ENCODE measurements at places on chromosomes 5 and 9.

DNA sequence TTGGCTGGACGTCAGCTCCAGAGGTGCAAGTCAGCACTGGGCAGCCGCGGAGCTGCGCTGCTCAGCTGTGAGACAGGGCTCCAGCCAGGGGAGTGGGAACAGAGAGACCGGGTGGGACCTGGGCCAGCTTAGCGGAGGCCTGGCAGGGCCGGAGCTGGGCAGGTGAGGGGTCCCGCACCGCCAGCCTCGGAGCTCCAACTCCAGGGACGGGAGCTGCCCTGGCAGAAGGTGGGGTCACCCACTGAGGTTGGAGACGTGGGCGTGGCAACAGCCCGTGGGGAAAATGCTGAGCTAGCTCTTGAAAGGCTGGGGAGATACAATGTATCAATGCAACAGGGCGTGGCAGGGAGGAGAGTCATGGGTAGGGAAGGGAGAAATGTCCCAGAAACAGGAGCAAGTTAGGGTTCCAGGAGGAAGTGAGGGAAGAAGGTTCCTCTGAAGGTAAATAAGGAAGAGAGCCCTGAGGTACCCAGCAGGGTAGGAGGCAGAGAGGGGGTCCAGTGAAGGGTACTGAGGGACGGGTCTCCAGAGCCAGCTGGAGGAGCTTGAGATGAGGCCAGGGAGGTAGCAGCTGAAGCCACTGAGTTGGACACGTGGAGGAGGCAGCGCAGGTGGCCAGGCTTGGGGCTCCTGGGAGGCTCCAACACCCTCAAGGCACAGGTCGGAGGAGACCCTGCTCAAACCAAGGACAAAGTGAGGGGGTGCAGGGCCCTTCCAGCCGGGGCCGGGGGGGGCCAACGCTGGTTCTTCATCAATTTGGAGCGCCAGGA lies 736 bp upstream of the NKD2 start:
- DNase-seq = no peak

- DNase-seq = no peak
These were observed 930.5 kb downstream of the TLE4 start for GRCh38 chr9:80502306-80502705.

GRCh38 chr5:53087621-53088121 lies 21.9 kb downstream of the MOCS2 start:
- DNase-seq = no peak

DNA sequence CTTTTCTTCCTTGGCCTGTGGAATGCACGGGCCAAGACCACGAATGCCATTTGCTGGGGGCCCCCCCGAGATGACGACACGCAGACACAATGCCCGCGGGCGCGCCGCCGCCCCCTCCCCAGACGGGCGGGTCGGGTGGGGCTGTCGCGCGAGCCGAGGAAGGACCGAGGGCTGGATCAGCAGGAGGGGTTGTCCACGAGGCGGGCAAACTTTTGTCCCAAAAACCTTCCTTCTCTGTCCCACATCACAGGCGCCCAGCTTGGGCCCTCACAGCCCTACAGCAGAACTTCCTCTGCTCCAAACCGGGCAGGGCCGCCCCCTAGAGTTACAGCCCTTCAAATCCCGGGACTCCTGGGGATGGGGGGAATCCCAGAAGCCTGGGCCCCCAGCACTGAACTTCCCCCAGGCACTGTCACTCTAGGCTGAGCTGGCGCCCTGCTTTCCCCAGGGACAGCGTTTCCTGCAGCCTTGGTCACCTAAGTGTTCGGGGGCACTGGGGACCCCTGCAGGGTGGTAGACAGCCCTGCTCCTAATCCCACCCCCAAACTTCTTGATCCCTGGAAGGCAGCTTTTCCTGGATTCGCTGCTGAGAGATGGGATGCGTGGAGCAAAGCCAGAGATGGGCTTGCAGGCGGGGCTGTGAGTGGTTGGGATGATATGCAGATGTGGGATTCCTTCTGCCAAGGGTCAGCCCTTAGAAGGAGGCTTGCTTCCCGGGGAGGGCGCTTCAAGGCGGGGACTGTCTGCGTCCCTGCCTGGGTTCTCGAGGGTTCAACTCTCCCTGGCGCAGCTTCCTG lies 980 bp downstream of the COL5A1 start:
- peak; percentile 51 for DNase-seq

GRCh38 chr9:127224883-127225739 lies 39.5 kb upstream of the GARNL3 start:
- DNase-seq = peak; percentile 64

- DNase-seq = no peak
These were observed 35.3 kb upstream of the IQGAP2 start for GRCh38 chr5:76367623-76368371.

- DNase-seq = no peak
These were observed 42.2 kb upstream of the EGFL7 start for GRCh38 chr9:136620441-136621018.

DNA sequence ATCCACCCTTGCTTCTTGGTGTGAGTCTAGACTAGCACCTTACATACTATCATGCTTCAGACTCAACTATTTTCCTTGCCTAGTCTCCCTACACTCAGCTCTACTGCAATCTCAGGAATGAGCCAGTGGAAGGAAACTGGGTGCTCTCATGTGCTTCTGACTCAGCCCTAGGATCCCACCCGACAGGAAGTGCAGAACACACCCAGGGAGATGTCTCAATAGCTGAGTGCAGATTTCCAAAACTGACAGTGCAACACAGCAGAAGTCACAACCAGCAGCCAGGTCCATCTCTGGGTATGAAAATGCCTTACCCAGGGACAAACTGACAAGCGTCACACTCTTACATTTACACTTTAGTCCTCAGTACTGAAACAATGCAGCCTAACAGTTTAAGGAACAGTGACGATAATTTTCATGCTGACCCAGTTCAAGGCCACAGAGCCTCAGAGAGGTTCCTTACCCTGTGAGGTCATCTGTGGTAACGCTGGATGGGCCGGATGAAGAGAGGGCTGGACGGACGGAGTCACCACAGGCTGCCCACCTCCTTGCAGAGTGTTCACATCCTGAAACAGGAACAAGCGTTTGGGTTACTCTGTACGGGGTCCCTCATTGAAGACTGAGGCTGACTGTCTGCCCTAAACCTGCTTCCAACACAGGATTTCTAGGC lies 33.0 kb downstream of the FKBP15 start:
- no peak for DNase-seq

DNA sequence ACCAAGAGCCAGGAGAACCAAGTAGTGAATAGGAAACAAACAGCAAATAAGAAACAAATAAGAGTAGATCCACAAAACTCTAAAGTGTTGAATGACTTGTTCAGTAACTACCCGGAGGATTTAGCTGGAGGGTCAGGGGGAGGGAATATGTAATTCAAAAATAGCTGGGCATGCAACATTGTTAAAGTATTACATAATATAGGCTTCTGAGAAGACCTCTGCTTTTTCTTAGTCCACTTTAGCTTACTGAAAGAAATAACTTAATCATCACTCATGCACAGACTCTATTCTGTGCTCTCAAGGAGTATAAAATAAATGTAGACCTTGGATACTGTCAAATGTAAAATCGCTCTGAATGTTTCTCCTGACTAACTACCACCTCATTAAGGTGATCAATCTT lies 183.2 kb upstream of the POU5F2 start:
- DNase-seq = no peak

GRCh38 chr5:52956915-52957747 lies 32.0 kb upstream of the ITGA2 start:
- DNase-seq = no peak

GRCh38 chr9:135023088-135023785 lies 64.2 kb upstream of the OLFM1 start:
- peak; percentile 61 for DNase-seq

DNA sequence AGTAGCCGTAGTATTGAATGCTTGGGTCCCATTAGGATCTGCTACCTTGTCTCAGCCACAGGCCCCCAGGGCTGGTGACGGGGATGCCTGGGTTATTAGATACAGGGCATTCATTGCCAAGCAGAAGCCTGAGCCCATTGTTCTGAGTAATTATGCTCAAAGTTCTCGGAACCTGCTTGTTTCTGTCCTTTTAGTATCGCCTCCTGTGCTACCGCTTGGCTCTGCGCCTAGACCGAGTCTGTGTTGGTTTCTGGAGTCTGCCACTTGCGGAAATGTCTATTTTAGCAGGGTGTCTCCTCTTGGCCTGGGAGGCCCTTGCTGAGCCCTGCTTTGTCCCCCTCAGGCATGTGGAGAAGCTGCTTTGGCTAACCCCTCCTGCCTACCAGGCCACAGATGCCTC lies 506.1 kb downstream of the BNC2 start:
- no peak for DNase-seq

- DNase-seq = peak; percentile 66
These were observed 246.0 kb upstream of the NUDT12 start for GRCh38 chr5:103808464-103809106.

Measured in retina (tissue), 1 donor.